Fibroblast of pulmonary artery (primary cell): ENCODE measurements at places on chromosomes 16 and 17.

DNA sequence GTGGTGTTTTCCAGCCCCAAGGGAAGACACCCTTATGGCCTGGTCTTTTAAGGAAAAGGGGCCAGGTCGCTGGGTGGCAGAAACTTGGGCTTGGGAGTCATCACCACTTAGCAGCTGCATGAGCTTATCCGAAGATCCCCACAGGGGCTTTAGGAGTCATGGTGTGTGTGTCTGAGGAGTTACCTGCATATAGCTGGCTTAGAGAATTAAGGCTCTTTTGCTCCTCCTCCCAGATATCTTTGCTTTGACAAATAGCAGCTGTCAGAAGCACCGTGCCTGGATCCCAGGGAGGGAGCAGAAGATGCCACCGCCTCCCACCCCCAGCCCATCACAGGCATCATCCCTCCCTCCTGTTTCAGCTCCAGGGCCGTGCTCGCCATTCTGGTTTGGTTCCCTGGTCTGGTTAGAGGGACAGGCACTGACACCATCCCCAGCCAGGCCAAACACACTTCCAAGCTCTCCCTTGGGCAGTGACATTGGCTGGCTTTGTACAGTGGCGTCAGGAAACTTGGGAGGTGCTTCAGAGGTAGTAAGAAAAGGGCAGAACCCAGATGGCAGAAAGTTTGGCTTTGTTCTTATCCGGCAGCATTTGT lies 17.4 kb downstream of the LDHD start:
- no peak for DNase-seq

- no peak for DNase-seq
Observed at GRCh38 chr17:81392909-81393654, 2.2 kb upstream of the BAHCC1 start.

DNA sequence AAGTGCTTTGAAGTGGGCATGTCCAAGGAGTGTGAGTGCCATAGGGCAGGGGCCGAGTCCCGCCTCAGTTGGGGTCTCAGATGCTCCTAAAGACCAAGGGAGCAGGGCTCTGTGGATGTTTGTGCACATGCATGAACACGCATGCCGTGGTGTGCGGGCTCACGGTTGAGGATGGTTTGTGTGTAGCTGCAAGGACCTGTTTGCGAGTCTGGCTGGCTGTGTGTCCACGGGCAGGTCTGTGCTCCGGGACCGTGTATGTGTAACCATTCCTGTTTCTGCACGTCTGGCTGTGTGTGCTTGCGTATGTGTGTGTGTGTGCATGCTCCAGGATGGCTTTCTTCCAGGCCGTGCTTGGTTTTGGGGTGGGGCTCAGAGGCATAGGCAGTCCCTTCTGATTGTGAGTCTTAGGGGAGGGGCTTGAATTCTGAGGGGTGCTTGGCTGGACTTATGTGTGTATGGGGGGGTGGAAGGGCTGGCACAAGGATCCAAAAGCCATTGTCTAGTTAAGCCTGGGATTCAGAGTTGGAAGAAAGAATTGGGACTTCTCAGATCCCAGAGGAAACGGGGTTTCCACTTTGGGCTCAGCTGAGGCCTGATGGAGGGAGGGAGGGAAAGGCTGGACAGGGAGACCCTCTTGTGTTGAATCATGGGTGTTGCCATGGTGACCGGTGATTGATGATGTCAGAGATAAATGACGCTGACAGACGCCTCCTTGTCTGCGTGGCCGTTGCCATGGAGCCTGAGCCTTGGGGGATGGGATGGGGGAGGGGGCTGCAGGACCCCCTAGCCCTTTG lies 14.4 kb downstream of the GJD3 start:
- DNase-seq, result peak; percentile 69

DNA sequence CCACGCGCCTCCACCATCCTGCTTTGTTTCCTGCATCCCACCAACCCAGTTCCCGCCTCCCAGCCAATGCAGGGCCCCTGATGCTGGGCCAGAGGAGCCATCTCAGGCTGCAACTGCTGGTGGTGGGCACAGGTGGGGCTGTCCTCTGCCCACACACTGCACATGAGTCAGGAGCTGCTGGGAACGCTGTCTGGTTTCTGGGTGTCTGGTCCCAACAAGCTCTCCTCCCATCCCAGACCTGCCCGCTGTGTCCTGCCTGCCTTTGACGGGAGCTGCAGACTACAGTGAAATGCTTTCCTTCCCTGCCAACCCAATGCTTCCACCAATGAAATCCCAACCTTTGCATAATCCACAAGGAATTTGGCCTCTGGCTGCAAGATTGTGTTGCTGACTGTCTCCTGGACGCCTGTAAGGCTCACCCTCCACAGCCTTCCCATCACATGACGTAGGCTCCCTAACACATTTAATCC lies 98.9 kb downstream of the N4BP1 start:
- DNase-seq, result peak; percentile 71

- DNase-seq, result no peak
Observed at GRCh38 chr16:88309908-88310265, 72.9 kb upstream of the ZNF469 start.

DNA sequence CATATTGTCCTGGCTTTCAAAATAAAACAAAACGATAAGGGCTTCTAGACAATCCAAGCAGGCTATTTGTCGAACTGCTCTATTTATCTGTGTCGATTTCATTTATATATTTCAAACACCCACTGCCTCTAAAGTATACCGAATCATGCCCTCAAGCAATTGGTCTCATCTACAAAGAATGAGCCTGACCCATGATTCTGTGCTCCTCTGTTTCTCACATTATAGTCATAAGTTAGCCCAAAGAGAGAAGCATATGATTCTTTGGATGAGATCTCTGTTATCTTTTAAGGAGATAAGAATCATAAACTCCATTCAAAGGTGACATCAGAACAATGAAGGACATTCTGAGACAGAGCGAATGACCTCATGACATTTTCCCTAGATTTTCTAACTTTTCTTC lies 191.1 kb downstream of the MAP2K6 start:
- DNase-seq, result no peak

DNA sequence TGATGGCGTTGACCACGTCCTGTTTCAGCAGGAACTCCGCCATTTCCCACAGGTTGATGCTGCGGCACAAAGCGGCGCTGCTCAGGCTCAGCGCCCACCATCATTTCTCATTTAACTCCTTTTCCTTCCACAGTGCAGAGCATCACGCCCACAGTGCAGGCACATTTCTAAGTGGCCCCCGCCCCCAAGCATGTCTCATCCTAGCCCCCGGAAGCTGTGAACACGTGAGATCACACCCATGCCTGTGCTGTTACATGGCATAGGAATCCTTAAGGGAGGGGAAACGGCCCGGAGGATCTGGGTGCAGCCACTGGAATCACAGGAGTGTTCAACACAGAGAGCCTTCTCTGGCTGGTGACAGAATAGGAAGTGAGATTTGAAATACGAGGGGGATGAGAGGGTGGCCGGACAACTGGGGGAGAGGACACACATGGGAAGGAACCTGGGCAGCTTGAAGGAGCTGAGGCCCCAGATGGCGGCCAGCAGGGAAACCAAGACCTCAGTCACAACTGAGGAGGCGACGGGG lies 4.7 kb downstream of the NAGPA start:
- DNase-seq, result no peak
